ENCODE measurements at places on chromosomes 12 and 14. TPM values are rescaled to one million over a fixed set of nuclear protein-coding genes. Genes with fewer than 3 reads are reported as not detected.

The PRKAG1 gene
- total RNA-seq = 49.4 TPM

GRCh38 chr14:50784683-50785456 lies 46.1 kb downstream of the NIN start:
- peak; percentile 57 for DNase-seq
- no peak overlapping the region for H3K4me3 ChIP-seq
- peaks cover 60% of the 10 kb centered on the region for H3K4me1 ChIP-seq
- no peak overlapping the region for H3K27ac ChIP-seq
- H3K27me3 ChIP-seq = no peaks in the 10 kb centered on the region

GRCh38 chr14:72597252-72598233 lies 296.4 kb downstream of the DPF3 start:
- no peak for DNase-seq
- peaks cover 27% of the 10 kb centered on the region for H3K4me1 ChIP-seq
- H3K27me3 ChIP-seq = no peaks in the 10 kb centered on the region
- no peak overlapping the region for H3K27ac ChIP-seq
- H3K4me3 ChIP-seq = no peak overlapping the region

DNA sequence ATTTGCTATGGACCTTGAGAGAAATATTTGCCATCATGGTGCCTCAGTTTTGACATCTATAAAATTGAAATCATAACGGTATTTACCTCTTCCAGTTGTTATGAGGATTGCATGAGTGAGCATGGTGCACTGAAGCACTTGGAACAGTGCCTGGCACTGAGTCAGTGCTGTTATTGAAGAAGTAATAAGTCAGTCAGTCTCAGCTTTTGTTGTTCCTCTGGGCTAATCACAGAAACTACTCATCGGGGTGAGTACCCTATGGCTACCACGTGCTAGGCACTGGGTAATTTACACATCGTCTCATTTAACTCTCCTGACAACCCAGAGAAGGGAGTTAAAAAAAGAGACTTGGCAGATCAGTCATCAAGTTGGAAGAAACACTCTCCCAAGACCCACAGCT lies 159.5 kb upstream of the NRXN3 start:
- DNase-seq = no peak
- H3K4me1 ChIP-seq = no peaks in the 10 kb centered on the region
- H3K27ac ChIP-seq = no peak overlapping the region
- no peak overlapping the region for H3K4me3 ChIP-seq
- no peaks in the 10 kb centered on the region for H3K27me3 ChIP-seq

DNA sequence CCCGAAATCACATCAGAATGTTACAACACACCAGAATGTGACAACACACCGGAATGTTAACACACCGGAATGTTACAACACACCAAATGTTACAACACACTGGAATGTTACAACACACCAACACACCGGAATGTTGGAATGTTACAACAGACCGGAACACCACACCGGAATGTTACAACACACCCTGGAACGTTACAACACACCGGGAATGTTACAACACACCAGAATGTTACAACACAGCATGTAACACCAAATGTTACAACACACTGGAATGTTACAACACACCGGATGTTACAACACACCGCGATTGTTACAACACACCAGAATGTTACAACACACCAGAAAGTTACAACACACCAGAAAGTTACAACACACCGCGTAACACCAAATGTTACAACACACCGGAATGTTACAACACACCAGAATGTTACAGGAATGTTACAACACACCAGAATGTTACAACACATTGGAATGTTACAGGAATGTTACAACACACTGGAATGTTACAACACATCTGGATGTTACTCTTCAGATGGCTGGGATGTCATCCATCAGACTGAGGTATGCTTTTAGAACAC lies 21.1 kb downstream of the CHFR start:
- DNase-seq = no peak
- H3K36me3 ChIP-seq = peaks cover 32% of the 10 kb centered on the region
- H3K4me3 ChIP-seq = no peak overlapping the region
- no peaks in the 10 kb centered on the region for H3K27me3 ChIP-seq

DNA sequence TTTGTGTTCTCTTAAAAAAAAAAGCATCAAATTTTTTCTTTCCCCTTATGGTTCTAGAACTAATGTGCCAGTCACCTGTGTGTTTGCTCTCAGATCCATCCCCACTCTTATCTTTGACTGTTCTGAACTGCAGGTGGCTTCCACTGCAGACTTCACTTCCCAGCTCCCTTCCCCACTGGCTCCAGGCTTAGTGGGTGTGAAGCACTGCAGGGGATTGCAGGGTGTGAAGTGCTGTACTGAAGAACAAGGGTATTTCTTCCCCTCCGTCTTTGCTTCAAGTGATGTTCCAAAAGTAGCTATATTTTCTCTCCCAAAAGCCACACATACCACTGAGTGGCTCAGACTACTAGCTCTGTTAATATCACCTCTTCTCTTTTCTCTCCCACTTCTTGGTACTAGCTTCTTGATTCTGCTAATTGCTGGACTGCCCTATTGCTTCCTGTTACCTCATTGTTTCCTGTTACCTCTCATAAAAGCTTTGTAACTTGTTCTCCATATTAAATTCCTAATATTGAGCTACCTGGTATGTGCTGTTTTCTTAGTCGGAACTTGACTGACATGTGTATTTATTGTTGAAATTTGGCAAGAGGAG lies 115.4 kb upstream of the PRICKLE1 start:
- no peak for DNase-seq
- no peak overlapping the region for H3K27ac ChIP-seq
- no peak overlapping the region for H3K4me3 ChIP-seq

- H3K4me1 ChIP-seq = no peaks in the 10 kb centered on the region
- no peaks in the 10 kb centered on the region for H3K36me3 ChIP-seq
- DNase-seq = no peak
These were observed 80.2 kb upstream of the KRR1 start for GRCh38 chr12:75591628-75592027.

DNA sequence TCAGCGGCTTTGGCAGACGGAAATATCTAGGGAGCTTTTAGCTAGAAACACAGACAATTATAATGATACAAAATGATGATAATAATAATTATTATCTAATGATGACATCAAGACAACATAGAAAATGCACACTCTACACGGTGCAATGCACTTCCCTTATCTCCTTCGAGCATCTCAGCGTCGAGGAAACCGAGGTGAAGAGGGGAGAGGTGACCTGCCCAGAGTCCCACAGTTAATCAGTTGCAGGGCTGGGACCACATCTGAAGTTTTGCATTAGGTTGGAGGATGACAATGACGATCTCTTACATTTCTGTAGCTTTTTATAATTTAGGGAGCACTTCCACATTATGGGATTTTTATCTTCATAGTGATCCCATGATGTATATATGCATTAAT lies 130.2 kb downstream of the PAPOLA start:
- no peak for DNase-seq
- H3K27ac ChIP-seq = no peak overlapping the region
- no peaks in the 10 kb centered on the region for H3K27me3 ChIP-seq
- H3K4me3 ChIP-seq = no peak overlapping the region
- no peaks in the 10 kb centered on the region for H3K4me1 ChIP-seq

DNA sequence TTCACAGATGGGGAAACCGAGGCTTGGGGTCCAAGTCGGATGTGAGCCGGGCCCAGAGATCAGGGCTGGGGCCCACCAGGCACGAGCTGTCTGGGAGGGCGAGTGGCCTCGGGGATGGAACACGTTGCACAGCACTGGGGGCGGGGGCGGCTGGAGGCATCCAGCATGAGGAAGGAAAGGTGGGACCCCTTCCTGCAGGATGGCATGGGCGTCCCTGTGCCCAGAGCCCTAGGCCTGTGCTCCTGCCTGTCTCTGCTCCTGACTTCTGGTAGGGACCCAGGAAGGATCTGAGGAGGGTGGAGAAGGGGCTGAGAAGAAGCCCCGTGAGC lies 183.4 kb downstream of the KIF26A start:
- no peak overlapping the region for H3K4me3 ChIP-seq
- no peak overlapping the region for H3K27ac ChIP-seq
- peaks cover 4% of the 10 kb centered on the region for H3K27me3 ChIP-seq
- no peak for DNase-seq
- no peaks in the 10 kb centered on the region for H3K36me3 ChIP-seq
